ENCODE measurements at places on chromosomes 4 and X.

DNA sequence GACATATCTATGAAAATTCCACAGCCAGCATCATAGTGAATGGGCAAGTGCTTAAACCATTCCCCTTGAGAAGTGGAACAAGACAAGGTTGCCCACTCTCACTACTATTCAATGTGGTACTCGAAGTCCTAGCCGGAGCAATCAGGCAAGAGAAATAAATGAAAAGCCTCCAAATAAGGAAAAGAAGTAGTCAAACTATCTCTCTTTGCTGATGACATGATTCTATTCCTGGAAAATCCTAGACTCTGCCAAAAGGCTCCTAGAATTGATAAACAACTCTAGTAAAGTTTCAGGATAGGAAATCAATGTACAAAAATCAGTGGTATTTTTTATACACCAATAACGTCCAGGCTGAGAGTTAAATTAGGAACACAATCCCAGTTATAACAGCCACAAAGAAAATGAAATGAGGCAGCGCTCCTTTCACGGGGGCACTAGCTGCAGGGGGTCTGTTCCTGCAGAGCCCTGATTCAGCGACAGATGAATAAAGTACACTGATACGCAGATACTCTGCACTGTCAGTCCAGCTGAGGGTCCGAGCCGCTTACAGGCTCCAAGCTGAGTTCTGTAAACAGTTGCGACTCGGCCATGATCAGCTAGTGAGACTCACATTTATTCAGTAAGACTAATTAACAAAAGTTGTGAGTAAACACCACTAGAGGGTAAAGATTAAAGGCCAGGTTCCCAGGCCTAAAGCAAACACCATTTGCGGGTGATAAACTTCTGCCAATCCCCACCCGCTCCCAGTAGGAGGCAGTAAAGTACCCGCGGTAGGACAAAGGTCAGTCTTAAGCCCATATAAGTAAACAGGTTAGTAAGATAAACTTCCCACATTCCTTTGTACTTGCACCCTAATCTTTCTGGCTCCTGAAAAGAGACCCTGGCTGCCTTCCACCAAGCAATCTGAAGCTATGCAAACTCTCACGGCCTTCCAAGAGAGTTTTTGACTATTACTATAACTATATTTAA lies 290.6 kb upstream of the GRID2 start:
- DNase-seq: no peak

GRCh38 chr4:142353149-142353738 lies 492.9 kb downstream of the INPP4B start:
- DNase-seq: no peak

GRCh38 chr4:17029964-17030363 lies 131.5 kb upstream of the LDB2 start:
- DNase-seq: no peak

- DNase-seq: no peak
Measured at GRCh38 chr4:150206954-150207353, 128.7 kb downstream of the DCLK2 start.

DNA sequence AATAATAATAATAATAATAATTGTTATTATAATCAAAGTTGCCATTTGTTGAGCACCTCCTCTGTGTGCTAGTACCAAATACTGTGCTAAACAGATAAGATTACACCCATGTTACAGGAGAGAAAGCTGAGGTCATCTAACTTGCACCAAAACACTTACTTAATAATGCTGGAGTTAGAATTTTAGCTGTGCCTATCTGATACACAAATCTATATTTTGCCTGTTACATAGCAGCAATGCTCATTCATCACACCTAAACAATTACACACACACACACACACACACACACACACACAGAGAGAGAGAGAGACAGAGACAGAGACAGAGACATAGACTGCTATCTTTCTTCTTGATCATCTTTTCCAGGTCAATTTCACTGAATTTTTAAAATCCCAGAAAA lies 170.9 kb upstream of the KLF3 start:
- no peak for DNase-seq

DNA sequence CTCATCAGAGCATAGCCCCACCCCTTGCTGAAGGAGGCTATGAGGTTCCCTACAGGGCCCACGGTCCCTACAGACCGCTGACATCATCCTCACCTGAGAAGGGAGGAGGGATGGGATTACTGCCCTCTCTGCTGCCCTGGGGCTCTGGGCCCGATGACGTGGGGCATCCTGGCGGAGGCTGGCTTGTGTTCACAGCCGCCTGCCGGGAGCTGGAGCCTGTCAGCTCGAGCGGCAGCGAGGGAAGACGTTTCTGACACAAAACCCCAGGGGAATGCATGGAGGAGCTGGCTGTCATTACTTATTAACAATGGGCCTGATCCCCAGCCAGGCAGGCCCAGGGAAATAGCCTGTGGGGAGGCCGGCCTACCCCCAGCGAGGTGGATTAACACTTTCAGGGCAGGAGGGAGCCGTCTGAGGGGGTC lies 106.6 kb upstream of the ATP6AP2 start:
- no peak for DNase-seq
